ENCODE measurements at places on chromosomes 7 and 10.

DNA sequence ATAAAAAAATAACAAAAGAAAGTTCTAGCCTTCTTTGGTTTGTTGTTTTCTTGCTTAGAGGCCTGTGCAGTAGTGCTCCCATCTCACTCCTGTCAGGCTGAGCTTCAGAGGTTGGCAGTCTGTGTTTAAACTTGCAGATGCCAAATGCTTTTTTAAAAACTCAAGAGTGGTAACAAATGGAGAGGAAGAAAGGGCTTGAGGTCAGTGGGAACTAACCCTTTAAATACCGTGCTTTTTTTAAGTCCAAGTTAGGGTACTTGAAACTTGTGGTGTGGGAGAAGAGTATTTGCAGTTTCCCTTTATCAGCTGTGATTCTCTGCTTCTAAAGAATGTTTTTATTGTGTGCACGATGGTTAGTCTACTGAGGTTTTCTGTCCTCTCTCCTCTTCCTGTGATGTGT is 29.4 kb downstream of the ZRANB1 start:
- no peak for DNase-seq

DNA sequence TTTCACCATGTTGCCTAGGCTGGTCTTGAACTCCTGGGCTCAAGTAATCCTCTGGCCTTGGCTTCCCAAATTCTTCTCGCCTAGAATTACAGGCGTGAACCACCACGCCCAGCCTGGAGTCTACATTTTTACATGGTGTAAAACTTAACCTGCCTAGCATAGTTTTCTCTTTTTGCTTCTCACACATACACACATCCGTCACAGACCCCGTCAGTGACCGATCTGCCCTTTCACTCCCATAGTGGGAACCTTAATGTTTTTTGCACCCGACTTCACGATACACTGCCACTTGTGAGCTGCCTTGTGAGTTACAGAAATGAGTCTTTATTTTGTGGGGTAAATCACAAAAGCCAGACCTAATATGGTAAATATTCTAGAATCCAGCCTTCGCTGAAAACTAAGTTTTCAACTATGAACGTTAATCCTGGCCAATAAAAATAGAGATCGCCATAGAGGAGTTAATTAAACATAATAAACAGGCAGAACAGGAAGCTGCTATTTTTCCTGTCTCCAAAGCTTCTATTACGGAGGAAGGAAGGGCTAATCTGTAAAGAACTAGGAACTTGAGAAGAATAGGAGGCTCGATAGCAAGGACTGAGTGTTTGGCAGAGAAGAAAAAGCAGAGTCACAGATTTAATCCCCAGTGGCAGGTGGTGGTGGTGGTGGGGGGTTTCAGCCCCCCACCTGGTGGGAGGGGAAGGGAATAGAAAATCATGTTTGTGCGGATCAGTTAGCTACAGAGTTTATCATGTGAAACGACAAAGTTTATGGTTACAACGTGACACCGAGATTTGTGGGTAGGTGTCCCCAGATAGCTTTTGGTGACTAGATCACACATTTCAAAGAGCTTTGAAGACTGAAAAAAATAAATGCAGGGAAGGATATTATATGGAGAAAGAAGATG is 14.7 kb upstream of the FAM171A1 start:
- DNase-seq = no peak

GRCh38 chr7:90412458-90413184 is 9.4 kb downstream of the CLDN12 start:
- DNase-seq = no peak

- DNase-seq = no peak
Observed at GRCh38 chr10:86439544-86439943, 72.9 kb upstream of the GRID1 start.

GRCh38 chr7:18457832-18458231 is 37.7 kb upstream of the HDAC9 start:
- DNase-seq = no peak

GRCh38 chr10:99279626-99280111 is 44.0 kb upstream of the HPSE2 start:
- DNase-seq = no peak

DNA sequence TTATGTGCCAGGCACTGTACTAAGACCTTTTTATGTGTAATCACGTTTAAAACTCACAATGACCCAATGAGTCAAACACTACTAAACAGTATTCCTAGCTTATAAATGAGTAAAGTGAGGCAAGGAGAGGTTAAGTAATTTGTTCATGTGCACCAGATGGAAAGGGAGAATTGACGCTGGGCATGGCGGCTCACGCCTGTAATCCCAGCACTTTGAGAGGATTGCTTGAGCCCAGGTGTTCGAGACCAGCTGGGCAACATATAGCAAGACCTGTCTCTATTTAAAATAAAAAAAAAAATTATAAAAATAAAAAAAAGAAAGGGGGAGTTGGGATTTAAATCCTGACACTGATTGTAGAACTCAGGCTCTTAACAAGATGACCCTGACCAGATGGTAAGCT is 46.7 kb upstream of the DLG5 start:
- no peak for DNase-seq

GRCh38 chr7:7577888-7578287 is 11.2 kb downstream of the MIOS start:
- DNase-seq = no peak

DNA sequence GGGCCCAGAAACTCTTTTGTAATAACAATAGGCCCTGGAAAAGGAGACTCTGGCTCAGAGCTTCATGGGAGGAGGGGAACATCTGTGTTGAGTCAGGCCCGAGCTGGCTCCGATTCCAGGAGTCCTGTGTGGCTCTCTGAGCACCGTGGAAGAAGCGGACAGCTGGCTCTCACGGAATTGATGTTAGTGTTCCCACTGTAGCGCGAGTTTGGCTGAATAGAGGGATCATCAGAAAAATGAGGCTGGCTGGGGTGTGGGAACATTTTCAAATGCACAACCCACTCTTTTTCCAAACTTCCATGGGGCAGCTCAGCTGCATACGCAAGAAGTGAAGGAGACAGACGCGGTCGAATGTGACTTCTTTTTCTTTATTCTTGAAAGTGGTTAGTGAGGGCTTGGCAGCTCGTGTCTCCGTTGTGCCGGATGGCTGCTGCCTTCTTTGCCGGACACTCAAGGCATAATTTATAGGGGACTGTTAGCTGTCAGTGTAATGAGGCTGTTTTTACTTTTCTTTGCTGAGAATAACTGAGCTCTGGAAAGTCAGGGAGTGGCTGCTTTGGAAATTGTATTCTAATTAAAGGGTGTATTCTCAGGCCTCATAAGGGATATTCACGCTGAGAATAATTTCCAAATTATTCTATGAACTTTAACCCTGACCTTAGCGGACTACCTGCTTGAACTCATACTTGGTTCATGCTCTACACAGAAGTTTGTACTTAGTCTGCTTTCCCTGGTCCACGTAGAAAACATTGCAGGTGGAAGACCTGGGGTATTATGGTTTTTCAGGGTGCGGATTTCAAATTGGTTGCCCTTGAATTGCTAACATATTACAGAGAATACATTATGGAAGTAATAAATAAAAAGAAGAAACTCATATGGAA is 23.1 kb downstream of the MDFIC start:
- DNase-seq = no peak

GRCh38 chr7:142798451-142799436 is 28.0 kb downstream of the PRSS2 start:
- no peak for DNase-seq

DNA sequence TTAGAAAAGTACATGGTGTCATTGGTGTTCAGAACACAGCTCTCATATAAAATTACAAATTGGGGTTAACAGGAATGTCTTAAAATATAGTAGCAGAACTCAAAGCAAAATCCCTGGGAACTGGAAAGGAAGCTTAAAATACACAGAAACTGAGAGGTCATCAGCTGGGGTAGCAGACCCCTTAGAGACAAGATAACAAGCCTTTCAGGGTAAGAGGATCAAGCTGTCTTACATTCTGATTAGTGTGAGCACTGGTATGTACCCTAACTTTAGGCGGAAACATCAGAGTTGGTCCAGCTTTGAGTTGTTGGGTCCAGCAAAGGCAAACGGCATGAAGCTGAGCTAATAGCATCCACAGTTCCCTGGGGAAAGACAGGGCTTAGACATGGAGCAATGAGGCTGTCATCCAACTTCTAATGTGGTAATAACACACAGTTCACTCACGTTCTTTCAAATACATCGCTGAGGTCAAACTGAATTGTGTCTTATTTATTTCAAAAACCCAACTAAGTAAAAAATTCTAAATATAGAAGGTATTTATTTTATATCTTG is 32.6 kb downstream of the ARHGAP21 start:
- no peak for DNase-seq

GRCh38 chr10:101351017-101351416 is 2.9 kb upstream of the BTRC start:
- no peak for DNase-seq

- no peak for DNase-seq
Observed at GRCh38 chr7:29835718-29836117, 29.4 kb downstream of the WIPF3 start.

GRCh38 chr10:75899816-75900390 is 468.5 kb downstream of the LRMDA start:
- no peak for DNase-seq

DNA sequence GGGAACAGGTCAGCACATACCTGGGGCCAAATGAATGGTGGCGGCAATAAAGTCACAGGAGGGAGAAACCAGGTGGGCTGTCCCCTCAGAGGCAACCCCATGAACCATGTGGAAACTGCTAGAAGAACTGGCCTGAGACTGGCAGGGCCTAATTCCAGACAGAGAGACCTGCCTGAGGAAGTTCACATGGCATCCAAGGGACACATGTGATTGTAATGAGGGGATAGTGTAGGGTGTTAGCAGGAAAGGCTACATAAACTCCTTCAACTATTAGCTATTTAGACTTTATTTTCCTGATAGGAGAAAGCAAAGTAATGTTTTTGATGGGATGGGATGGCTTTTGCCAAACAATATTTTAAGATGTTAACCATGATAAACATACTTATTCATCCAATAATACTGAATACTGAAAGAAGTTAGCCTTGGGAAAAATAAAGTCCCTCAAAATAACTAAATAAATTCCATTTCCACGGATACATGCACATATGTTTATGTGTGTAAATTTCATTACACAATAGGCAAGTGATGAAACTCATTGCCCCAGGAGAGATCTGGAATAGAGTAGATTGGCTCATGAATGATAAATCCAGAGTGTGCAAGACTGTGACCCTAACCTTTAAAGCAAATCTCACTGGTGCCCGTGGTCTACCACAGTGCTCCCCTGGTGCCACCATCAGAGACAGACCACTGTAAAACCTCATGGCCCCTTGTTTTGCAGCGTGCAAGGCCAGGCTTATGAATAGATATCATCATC is 137.0 kb downstream of the NRF1 start:
- DNase-seq = no peak

- no peak for DNase-seq
Observed at GRCh38 chr7:24883622-24884013, 96.4 kb downstream of the OSBPL3 start.

- DNase-seq = no peak
Observed at GRCh38 chr7:128031901-128032604, 816 bp upstream of the LRRC4 start.

DNA sequence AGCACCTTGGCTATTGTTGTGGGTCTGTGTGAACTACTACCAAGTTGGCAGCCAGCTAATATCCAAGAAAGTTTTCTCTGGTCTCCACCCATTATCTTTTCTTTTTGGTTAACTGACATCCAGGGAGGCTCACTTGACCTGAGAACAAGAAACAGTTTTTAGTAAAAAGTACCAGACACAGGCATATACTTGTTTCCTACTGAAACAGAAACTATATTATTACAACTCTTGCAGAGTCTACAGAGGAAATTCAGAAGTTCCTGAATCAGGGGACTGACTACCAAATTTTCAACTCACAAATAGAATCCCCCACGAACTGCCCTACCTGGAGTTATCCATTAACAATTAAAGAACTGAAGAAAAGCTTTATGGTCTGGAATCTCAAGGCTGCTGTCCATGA is 168.9 kb downstream of the KCND2 start:
- no peak for DNase-seq

DNA sequence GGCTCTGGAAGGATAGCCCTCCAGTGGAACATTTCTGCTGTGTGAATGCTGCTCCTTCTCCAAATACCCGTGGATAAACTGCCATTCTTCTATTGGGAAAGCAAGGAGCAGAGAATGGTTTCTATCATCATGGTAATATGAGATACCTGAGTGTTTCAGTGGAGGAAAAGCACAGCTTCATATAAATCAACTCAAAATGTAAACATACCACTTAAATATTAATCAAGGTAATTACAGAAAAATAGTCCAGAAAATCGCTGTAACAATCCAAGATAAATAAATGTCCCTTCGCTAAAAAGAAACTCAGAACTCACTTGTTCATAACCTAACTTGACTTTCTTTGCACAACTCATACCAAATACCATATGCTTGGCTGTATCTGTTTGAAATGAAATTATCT is 635.8 kb downstream of the PARD3 start:
- DNase-seq = no peak

DNA sequence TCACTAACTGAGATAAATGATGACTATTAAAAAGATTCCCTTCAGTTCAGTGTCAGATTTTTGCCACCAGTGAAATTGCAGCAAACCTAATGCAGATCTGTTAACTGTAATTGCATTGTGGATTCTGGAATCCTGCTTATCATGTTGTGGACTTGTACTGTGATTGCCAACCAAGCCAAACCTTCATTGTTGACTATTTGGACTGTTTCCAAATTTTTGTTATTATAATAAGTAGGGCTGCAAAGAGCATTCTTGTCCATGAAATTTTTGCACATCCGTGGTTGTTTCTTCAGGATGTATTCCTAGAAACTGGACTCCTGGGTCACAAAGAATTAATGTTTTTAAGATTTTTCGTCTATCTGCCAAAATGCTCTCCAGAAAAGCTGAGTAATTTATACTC is 281.6 kb upstream of the ZMIZ1 start:
- no peak for DNase-seq

DNA sequence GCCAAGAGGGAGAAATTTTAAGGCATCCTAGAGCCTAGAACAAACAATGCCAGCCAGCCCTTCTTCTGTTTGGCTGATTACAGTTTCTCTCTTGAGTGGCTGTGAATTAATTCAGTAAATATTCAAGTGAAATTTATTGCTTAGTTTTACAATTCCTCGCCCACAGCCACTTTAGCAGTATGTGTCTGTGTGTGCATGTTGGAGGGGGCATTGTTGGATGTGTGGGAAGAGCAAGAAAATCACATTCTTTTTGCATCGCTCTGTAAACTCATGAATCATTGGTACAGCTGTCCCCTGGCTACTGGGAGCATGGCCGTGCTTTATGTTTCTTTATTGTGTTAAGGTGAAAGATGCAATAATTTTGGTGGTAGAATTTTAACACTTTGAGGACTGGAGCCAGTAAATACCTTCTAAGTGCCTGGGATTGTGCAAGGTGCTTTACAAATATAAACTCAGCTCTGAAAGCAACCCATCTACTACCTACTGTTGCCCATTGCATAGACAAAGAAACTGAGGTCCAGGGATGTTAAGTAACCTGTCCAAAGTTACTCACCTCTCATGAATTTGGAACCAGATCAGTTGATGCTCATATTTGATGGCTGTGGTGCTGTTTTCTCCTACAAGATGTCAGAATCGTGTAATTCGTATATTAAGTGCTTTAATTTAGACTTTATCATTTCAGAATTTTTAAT is 89.9 kb upstream of the BTBD16 start:
- DNase-seq = no peak

GRCh38 chr7:31705377-31705776 is 18.4 kb downstream of the PPP1R17 start:
- DNase-seq = no peak

- DNase-seq = no peak
Observed at GRCh38 chr7:116087291-116087690, 56.7 kb upstream of the TFEC start.
